ENCODE measurements at places on chromosomes 11 and 22.

- no peak for DNase-seq
Observed at GRCh38 chr11:78905756-78906155, 331.1 kb upstream of the NARS2 start.

DNA sequence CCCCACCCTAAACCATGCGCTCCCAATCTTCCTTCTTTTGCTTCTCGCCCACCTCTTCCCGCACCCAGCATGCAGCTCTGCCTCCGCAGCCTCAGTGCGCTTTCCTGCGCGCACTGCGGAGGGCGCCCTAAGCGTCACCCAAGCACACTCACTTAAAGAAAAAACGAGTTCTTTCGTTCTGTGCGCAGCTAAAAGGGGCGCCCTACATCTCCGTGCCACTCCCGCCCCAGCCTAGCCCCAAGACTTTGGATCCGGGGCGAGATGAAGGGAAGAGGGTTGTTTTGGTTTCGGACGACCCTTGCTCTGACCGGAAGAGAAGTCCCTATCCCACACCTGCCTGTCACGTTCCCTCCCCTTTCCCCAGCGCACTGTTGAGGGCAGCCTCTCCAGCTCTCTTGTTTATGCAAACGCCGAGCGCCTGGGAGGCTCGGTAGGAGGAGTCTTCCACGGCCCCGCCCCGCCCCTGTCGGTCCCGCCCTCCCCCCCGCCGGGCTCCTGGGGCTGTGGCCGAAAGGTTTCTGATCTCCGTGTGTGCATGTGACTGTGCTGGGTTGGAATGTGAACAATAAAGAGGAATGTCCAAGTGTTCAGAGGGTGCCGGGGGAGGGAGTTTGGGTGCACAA, 5.3 kb downstream of the VSIG2 start:
- DNase-seq: peak; percentile 40

- DNase-seq: no peak
Observed at GRCh38 chr11:45374653-45375059, 88.5 kb upstream of the SYT13 start.

DNA sequence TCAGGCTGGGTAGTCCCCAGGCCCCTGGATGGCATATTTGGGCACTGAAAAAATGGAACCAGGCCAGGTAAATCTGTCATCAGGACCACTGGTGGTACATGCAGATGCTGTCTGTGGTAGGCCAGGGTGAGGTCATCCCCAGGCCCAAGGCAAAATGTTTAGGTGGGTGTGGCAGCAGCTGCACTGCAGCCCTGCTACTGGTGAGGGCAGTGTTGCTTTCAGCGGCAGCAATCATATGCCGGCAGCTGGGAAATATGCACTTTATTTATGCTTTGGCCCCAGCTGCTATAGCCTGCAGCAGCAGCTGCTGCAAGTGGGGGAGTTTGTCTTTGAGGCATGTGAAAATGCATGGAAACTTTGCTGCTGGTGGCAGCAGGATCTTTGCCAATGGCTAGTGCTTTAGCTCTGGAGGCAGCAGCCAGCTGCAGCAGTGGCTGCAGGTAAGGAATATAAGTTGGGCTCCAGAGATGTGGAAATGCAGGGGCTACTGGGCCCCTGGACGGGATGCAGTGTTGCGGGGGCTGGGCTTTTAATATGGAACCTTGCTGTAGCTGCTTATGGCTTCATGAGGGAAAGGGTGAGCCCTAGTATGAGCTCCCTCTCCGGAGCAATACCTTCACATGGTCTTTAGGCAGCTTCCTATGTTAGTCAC, 365.7 kb upstream of the CADM1 start:
- DNase-seq: no peak

- DNase-seq: no peak
Observed at GRCh38 chr11:3220521-3221407, 2.2 kb upstream of the MRGPRG start.

GRCh38 chr22:49435596-49435995, 392.1 kb downstream of the BRD1 start:
- no peak for DNase-seq

DNA sequence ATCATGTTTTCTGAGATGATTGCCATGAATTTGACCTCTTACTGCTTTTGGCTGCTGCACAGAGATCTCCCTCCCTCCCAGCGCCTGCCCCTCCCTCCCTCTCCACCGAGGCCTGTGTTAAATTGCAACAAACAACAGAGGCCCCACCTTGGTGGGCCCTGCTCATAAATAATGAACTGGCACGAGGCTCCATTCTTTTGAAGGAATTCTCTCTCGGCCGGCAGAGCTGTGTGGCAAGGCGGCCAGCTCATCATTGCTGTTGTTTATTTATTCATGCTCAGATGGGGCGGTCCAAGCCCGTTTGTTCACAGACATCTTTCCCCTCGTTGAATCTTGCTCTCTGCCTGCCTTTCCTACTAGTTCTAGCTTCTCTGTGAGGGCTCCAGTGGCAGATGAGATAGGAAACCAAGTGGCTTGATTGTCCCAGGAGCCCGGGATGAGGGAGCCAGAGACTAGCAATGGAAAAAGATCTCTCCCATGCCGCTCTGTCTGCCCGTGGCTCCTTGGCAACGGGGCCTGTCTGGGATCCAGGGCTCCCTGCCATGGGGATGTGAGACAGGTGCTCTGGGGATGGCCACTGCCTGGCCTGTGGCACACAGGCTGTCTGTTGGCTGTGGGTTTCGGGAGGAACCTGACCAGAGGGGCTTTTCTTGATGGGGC, 192.6 kb downstream of the DSCAML1 start:
- no peak for DNase-seq

DNA sequence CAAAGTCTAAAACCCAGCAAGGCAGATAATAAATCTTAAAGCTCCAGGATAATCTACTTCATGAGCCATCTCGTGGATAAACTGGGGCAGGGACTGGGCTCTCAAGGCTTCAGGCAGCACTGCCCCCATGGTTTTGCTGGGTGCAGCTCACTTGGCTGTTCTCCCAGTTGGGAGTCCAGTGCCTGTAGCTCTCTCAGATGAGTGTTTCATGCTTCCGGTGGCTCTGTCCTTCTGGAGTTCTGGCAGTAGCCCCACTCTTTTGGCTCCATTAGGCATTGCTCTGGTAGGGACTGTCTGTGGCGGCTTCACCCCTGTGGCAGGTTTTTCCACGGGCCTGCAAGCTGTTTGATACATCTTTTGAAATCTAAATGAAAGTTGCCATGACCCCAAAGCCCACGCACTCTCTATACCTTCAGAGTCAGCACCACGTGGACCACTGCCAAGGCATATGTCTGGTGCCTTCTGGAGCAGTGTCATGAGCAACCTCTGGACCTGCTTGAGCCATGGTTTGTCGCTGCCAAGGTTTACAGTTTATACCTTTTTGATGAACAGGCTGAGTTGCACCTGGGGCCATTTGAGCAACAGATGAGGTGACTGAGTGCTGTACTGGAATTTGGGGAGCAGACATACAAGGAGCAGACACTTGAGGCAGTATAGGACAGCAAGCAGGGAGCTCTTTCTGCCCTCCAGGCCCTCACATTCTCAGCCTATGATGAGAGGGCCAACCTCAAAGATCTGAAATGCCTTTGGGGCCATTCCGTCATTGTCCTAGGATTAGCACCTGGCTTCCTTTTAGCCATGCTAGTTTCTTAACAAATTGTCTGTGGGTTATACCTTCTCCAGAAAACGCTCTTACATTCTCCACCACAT, 48.6 kb downstream of the MTNR1B start:
- no peak for DNase-seq

DNA sequence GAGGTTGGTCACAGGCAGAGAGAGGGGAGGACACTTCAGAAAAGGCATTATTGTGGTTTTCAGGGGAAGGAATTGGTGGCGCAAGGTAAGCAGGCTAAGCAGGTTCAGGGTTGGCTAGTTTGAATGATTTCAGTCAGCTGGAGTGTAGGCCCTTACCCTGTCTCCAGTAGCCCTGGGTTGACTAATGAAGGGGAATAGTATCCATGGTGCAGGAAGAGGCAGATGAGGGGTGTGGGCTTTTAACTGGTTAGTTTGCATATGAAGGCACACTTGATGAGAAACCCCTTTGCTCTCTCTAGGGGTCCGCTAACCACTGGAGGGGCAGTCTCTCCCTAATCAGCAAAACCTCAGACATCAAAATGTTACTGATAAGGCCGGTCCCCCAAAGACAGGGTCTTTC, 249.7 kb downstream of the AASDHPPT start:
- DNase-seq: no peak

GRCh38 chr22:19974268-19974861, 32.7 kb upstream of the TXNRD2 start:
- DNase-seq: no peak

DNA sequence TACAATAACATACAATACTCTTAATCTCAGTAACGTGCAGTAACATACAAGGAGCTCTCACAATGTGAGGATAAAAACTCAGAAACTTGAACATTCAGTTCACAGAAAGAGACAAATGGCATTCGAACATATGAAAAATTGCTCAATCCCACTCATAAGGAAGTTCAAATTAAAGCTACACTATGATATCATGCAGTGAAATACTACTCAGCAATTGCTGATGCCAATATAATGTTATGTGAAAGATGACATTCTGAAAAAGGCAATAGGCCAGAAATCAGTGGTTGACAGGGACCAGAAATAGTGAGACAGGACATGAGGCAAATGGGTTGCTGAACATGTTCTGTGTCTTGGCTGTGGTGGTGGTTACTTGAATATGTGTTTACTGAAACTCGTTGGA, 33.7 kb upstream of the PITPNB start:
- no peak for DNase-seq

GRCh38 chr11:130050257-130050656, 19.4 kb upstream of the APLP2 start:
- no peak for DNase-seq

DNA sequence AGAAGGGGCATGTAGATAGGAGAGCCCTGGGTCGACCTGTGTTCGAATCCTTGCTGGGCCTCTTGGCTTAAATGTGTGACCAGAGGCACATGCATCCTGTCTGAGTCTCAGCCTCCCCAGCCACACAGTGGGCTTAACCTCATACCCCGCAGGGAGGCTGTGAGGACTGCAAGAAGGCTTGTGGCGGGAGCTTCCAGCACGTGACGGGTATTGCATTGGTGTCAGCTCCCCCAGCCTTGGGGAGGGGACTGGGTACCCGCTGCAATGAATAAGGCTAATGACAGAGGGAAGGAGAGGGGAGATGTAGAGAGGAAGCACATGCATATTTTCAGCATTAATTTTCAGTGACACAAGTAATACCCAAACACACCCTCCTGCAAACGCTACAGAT, 8.1 kb downstream of the RASD2 start:
- no peak for DNase-seq

DNA sequence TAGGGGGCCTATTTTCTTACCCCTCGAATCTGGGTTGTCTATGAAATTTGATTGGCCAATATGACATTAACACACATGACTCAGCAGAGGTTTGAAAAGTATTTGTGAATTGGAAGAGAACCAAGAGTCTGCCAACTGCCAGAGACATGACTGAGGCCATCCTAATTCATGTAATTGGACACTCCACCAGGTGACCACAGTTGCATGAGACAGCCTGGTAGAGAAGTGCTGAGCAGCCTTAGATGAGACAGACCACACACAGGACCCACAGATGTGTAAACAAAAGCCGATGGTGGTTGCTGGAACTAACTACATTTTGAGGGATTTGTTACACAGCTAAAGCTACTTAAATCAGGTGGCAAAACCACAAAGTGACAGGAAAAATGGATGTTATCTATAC, 855 bp upstream of the MS4A5 start:
- DNase-seq: no peak

- DNase-seq: peak; percentile 62
Observed at GRCh38 chr11:62602141-62603071, 741 bp upstream of the MTA2 start.

DNA sequence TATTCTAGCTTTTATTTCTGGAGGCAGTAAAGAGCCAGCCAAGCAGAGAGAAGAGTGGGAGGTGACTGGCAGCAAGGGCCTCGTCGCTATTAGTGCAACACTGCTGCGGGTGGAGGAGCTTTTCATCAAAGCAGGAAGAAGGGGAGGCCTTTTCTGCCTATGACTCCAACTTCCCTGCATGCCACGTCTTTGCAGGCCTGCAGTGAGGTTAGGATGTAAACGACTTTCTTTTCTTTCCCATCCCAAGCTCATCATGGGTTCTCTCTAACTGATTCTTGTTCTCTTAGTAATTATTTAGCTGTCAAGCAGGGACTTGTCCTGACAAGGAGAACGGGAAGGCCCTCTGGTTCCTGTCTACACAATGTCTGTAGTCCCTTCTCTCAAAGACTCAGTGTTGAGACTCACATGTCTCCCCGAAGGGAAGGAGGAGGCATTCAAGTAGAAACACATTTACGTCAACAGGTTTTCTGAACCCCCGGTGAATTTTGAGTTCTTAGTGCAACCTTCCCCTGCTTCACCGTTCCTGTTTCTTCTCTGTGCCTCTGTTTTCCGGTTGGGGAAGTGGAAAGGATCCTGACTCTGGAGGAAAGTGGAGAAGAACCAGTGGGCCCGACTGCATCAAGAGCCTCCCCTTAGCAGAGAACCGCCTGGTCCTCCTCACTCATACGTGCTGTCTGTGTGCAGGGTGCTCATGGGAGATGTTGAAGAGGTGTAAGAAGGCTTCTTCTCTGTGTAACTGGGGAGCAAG, 56.9 kb downstream of the PACS1 start:
- DNase-seq: peak; percentile 48

DNA sequence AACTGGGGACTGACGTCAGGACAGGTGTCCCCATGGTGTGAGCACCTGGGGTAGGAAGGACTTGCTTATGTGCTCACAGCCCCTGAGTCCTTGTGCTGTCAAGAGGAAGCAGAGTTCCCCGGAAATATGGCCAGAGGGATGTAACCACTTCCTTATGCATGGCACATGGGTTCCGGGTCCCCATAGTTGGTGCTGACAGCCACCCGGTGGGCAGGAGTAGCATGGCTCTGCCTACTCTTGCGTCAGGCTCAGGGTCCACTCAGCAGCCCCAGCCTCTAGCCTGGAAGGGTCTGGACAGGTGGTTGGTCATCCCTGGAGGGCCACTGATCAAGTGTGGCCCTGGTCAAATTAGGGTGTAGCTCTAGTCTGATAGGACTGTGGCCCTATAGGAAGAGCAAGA, 42.8 kb upstream of the CCND1 start:
- DNase-seq: no peak

GRCh38 chr11:83063073-83063754, 8.5 kb downstream of the RAB30 start:
- DNase-seq: no peak

- DNase-seq: no peak
Observed at GRCh38 chr11:20731676-20732215, 62.4 kb downstream of the NELL1 start.

DNA sequence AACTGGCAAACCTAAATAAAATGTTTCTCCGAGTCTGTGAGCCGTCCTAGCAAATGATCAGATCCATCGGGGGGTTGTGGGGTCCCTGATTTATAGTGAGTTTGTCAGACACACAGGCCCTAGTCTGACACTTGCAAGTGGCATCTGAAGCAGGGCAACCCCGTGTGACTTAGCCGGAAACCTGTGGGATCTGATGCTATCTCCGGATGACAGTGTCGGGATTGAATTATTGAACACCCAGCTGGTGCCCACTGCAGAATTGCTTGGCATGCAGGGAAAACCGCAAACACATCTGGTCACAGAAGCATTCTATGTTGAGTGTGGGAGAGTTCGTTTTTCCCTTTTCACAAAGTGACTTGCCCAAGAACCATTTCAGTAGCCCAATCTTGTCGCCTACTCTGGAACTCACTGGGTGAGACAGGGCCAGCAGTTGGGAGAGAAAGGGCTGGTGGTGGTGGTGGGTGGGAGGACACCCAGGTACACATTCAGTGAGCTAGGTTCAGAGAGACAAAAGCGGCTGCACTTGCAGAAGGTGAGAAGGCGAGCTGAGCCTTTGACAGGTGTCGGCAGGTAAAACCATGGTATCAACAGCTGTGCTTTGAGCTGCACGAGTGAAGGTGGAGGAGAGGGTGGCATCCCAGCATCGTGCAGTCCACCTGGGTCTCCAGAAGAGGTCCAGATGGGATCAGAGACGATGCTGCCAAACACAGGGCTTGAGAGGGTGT, 33.7 kb upstream of the B3GAT1 start:
- no peak for DNase-seq

- DNase-seq: no peak
Observed at GRCh38 chr11:20050551-20051333, 109.5 kb downstream of the DBX1 start.
